Left ventricle myocardium superior (tissue), 1 donor: ENCODE measurements at places on chromosomes 7 and 10.

DNA sequence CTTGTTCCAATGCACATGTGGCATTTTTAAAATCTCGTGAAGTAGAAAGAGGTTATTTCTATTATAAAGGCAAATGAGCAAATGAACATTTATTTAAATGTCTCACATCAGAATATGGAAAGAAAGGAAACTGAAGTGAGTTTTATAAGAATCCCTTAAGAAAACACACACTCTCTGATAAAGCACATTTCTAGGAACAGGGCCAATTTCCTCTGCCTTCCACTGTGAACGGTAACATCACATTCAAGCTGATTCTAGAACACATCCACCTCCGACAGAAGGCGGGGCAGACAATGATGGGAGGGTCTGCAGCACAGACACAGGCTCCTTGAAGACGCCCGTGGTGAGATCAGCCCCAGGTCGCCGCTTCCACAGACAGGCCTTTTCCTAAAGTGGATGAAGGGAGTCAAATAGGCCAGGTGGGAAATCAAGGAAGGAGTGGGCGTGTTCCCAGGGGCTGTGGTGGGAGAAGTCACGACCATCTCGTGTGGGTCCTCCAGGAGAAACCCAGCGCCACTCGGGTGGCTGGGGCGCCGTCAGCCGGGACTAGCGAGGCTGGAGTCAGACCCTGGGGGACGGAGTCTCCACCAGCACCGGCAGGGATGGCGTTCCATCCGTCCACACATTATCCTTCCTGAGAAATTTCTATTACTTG is 31.1 kb downstream of the PITRM1 start:
- no peak for DNase-seq

- DNase-seq, result peak; percentile 87
Measured at GRCh38 chr7:100126239-100126930, 382 bp upstream of the MBLAC1 start.

DNA sequence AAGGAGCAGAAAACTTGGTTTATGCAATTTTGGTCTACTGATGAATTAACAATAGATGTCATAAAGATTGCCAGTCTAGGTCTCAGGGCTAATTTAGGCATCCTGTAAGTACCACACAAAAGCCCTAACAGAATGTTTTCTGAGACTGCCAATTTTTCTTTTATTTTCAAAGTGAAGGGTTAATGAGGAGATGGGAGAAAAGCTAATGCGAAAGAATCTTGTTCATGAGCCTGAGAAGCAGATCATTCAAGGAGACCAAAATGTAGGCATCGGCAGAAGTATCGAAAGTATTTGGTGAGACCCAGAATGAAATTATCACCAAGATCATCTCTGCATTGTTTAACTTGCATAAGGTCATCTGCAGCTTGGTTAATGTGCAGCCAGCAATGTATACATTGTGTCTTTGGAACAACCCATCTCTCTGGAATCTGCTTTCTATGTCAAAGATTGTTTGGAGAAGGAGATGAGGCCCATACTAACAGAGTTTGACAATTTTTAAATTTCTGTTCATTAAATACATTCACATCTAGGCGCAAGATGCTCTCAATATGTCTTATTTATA is 163.3 kb upstream of the GLI3 start:
- no peak for DNase-seq

GRCh38 chr7:47292832-47293309 is 289.0 kb downstream of the TNS3 start:
- no peak for DNase-seq

DNA sequence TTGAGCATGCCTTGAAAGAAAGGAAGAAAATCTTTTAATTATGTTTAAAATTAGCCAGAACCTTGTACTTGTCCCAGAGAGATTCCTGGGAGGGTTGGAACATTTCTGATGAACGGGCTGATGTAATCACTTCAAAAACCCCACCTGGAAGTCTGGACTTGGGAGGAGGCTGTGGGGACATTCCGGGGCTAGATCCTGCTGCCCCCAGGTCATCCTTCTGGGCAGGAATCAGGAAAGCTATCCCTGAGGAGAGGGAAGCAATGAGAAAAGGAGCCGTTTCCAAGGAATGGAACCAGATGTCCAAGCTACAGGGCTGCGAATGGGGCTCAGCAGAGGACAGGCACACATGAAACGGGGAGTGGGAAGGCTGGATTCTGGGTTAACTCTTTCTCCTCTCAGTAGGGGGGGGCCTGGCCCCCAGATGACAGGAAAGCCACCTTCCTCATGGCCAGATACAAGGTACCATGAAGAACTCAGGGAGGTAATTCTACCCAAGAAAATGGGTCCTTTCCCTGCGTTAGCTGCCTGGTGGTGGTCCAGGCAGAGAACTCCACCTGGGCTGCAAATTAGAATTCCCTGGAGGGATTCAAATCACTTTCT is 280.1 kb downstream of the TCF7L2 start:
- DNase-seq, result no peak

GRCh38 chr10:132247943-132248342 is 59.8 kb downstream of the STK32C start:
- no peak for DNase-seq

GRCh38 chr10:70508912-70509756 is 30.6 kb downstream of the PALD1 start:
- peak; percentile 77 for DNase-seq

DNA sequence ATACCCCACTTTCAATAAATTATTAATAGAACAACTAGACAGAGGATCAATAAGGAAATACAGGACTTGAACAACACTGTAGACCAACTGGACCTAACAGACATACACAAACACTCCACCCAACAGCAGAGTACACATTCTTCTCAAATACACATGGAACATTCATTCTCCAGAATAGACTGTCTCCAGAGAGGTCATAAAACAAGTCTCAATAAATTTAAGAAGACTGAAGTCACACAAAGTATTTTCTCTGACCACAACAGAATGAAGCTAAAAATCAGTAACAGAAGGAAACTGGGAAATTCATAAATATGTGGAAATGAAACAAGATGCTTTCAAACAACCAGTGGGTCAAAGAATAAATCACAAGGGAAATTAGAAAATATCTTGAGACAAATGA is 119.8 kb downstream of the SMURF1 start:
- DNase-seq, result no peak

DNA sequence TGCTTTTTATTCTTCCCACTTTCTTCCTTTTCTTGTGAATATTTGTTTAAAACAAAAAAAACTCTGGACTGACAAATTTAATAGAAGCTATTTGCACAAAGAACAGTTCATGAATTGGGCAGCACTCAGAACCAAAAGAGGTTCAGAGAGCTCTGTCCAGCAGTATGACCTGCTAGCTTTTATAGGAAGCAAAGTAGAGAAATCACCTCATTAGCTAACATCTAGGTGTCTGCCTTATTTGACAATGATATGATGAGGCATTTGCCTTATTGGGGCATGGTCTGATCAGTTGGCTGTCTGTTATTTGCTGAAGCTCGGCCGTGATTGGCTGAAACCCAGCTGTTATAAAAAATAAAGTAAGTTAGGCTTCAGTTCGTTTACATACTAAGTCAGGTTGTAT is 819 bp upstream of the TRIM4 start:
- no peak for DNase-seq

- DNase-seq, result no peak
Measured at GRCh38 chr7:125316466-125316865, 386.8 kb upstream of the POT1 start.

GRCh38 chr10:97542169-97543024 is 30.2 kb upstream of the ANKRD2 start:
- DNase-seq, result peak; percentile 70

DNA sequence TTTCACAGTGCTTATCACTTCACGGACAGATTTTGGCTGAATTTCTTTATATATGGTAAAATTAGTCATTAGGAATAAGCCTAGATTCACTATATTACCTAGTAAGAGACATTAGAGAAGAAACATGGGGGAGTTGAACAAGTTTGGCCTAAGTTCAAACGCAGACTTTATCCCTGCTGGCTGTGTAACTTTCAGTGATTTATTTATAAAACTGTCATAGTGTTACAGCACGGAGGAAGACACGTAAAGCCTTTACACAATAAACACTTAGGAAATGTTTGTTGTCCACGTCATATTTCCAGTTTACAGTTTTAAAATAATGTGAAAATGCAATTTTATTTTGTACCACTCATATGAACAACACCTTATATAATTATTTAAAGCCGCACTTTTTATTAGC is 661.5 kb downstream of the MAGI2 start:
- DNase-seq, result no peak

GRCh38 chr10:115845921-115846320 is 427.1 kb downstream of the GFRA1 start:
- DNase-seq, result no peak

DNA sequence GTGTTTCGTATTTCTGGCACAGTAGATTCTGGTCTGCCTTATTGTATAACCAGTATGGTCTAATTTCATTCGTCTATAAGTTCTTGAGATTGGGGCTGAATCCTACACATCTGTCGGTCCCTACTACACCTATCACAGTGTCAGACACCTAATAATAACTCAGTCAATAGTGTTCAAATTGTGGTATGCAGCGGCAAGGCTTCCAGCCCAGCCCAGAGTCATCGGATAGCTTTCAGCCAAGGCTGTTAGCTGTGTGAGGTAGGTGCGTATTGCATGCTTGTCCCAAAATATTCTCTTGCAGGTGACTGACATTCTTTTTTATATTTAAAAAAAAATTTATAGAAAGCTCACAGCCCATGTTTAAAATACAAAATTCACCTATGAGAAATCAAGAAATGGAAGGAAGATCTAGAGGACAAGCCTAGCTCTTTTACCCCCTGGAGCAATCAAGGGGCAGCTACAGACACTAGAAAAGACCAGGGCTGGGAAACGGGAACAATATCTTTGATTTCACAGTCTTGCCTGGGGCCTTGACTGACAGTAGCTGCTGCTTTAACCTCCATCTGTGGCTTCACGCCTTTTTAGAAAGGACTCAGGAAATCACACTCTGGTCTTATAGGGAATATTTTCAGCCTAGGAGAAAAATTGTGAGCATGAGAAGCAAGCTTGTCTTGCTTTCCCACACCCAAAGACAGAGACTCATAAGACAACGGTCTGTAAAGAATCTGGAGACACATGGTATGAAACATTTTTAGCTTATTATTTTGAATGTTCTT is 9.5 kb upstream of the ASB4 start:
- no peak for DNase-seq

- no peak for DNase-seq
Measured at GRCh38 chr7:98722402-98722801, 105.3 kb downstream of the NPTX2 start.

DNA sequence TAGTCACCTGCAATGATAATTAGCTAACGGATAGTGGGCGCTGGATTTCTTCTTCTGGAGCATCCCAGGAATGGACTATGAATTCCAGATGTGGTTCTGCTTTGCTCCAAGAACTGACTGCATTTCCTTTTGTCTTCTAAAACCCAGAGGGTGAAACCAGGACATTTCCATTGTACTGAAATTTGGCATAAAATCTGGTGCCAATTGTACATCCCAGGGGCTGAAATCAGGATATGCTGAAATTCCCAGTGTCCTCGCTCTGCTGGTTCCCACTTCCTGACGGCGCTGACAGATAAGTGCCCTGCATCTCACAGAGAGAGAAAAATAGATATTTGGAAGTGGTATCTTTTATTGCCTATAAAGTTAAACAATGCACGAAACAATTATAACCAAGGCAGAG is 31.9 kb downstream of the RBM20 start:
- no peak for DNase-seq

- DNase-seq, result no peak
Measured at GRCh38 chr10:105706281-105707026, 1065.4 kb downstream of the SORCS3 start.

DNA sequence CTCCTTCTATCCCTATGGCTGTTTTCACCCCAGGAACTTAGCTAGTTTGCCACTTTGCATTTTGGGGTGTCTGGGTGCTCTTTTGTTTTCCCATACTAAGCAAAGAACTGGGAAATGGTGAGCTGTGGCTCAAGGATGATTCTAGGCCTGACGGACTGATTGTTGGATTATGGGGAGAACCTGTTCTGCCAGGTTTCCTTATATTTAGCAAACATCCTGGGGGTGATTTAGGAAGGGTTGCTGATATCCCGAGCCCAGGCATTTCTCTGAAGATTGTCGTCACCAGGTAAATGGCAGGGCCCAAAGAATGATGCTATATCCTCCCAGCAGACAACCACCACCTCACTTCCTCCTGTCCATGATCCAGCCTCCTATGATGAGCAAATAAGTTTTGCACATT is 72.1 kb upstream of the GRB10 start:
- no peak for DNase-seq

DNA sequence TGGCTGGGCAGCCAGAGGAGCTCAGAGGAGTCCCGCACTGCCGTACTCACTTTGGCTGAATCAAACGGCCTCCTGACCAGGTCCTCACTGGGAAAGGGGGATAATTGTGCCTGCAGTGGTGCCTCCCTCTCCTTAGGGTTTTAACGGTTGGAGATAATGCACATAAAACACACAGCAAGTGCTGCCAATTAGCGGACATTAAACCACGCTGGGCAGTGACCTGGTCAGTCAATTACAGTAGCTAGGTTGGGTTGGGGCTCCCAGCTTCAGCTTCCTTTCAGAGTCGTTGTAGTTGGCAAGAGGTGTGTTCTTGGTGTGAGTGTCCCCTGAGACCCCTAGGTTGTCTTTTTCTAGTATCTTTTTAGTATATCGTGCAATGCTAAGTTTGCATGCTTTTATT is 146.6 kb downstream of the C10orf105 start:
- DNase-seq, result no peak

- DNase-seq, result no peak
Measured at GRCh38 chr7:88218429-88218745, 1.5 kb downstream of the SRI start.

GRCh38 chr10:64103750-64104470 is 582.7 kb downstream of the REEP3 start:
- no peak for DNase-seq

- DNase-seq, result no peak
Measured at GRCh38 chr7:117324960-117325359, 2.1 kb upstream of the WNT2 start.

GRCh38 chr7:20661884-20662283 is 46.4 kb downstream of the ABCB5 start:
- DNase-seq, result no peak

DNA sequence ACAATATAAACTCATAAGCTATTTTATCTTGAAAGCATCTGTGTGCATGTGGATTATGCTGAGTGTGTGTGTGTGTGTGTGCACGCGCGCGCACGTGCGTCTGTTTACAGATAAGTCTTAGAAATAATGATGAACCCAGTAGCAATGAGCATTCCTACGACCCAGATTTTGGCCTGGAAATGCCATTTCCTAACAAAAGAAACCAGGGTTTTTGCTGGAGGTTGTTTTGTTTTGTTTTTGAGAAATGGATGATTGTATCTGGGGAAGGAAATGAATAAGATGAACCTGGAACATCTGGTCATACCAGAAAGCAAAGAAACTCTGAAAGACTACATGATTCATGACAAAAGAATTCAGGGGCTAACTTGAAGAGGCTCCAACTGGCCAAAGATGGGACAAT is 22.1 kb upstream of the LMOD2 start:
- no peak for DNase-seq

- DNase-seq, result no peak
Measured at GRCh38 chr7:147605323-147605722, 985.2 kb upstream of the C7orf33 start.

- no peak for DNase-seq
Measured at GRCh38 chr10:50556237-50557120, 67.3 kb downstream of the SGMS1 start.

GRCh38 chr10:22550732-22551131 is 163.6 kb downstream of the PIP4K2A start:
- peak; percentile 65 for DNase-seq
